ENCODE measurements at places on chromosomes 16 and 17. TPM values are rescaled to one million over a fixed set of nuclear protein-coding genes. Genes with fewer than 3 reads are reported as not detected.

QRICH2 gene
- 7.2 TPM for total RNA-seq

DNA sequence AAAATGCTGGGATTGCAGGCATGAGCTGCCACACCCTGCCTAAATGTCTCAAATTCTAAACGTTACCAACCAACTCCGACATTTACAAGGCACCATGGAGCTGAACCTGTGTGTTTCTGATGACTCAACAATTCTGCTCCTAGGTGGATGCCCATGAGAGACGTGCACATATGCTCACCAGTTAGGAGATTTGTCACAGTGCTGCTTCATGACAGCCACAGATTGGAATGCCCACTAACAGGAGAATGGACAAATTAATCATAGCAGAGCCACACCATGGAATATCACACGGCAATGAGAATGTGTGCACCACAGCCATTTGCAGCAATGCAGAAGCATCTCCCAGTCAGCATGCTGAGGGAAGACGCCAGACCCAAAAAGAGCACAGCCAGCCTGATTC is 8.0 kb upstream of the KCNG4 start:
- DNase-seq = no peak

DNA sequence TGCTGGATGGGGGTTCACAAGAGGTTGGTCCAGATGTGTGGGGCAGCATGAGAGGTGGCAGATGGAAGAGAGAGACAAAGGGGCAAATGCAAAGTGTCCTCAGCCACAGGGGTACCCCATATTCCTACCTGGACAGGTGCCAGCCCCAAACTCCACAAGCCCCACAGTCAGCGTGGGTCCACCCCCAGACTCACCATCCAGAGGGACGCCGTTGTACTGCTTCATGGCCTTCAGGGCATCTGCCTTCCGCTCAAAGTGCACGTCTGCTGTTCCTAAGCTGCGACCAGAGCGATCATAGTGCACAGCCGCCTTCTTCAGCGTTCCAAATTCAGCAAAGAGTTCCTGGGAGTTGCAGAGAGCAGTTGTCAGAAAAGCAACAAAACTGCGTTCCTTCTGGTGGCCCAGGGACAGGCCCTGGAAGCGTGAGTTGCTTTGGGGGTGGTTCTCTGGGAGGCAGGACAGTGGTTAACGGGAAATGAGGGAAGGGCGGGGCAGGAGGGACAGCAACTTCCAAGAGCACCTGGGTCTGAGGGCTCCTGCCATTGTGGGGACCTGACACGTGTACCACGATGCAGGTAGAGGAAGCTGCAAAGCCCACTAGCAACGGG is 2.3 kb downstream of the ALYREF start:
- no peak for DNase-seq

ADORA2B gene
- total RNA-seq = 4.5 TPM

ACE gene
- total RNA-seq = 2.9 TPM

DNA sequence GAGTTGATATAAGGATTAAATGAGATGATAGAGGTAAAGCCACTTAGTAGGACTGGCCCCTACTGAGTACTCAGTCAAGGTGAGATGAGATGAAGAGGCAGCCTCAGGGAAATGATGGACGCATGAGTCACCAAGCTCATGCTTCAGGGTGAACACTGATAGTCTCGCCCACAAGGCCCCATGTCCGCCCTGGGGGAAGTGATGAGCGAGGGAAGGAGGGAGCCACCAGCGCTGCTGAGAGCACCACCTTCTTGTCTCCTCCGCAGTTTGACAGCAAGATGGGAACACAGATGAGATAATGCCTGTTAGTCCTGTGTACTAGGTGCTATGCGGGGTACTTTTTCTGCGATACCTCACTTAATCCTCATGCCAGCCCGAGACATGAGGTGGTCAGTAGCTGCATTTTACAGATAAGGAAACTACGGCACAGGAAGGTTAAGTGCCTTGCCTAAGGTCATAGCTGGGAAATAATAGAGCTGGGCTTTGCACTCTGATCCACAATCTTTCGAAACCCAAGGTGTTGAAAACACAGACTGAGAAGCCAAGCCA is 383.0 kb downstream of the CPPED1 start:
- DNase-seq = no peak

- DNase-seq = no peak
These were observed 78.2 kb downstream of the CRISPLD2 start for GRCh38 chr16:84897911-84898377.

- no peak for DNase-seq
These were observed 30.8 kb downstream of the PLCD3 start for GRCh38 chr17:45101546-45101882.

DNA sequence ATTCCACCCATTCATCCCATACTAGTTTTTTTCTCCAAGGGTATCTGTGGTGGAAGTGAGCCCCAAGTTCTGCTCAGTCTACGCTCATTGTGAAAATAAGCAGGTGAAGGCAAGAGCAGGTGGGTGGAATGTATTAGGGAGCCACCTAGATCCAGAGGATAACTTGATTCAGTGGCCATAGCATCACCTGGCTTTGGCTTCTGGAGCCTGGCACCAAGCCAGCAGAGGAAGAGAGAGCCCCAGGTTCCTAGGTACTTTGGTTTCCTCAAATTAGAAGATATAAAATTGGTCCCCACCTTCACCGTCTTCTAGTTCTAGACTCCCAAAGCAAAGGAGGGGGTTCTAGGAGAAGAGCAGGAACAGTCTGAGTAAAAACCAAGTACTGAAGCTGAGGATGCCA is 4.1 kb downstream of the FXR2 start:
- no peak for DNase-seq

KLHL10 gene
- not detected for total RNA-seq

EVPLL gene
- total RNA-seq = not detected

SPNS3 gene
- total RNA-seq = not detected

Measured in mesothelial cell of epicardium (in vitro differentiated cells).